Dermis lymphatic vessel endothelial cell (primary cell): ENCODE measurements at places on chromosomes 1 and 21. TPM values are rescaled to one million over a fixed set of nuclear protein-coding genes. Genes with fewer than 3 reads are reported as not detected.

KCNA3 gene
- not detected in 2 replicates for total RNA-seq

MOB3C gene
- total RNA-seq: 11.5 and 11.8 TPM in 2 replicates

NCMAP gene
- not detected in 2 replicates for total RNA-seq

TGFBR3 gene
- 16.7 and 21.0 TPM in 2 replicates for total RNA-seq

HSPA6 gene
- 0.22 and 0.60 TPM in 2 replicates for total RNA-seq

KCNH1 gene
- total RNA-seq: not detected in 2 replicates

C1QA gene
- total RNA-seq: not detected in 2 replicates

SPRR5 gene
- not detected in 2 replicates for total RNA-seq

DAB1 gene
- total RNA-seq: 0.09 TPM in 1 of 2 replicates, not detected in the other

KRTAP23-1 gene
- total RNA-seq: not detected in 2 replicates
